ENCODE measurements at places on chromosomes 1 and 21.

DNA sequence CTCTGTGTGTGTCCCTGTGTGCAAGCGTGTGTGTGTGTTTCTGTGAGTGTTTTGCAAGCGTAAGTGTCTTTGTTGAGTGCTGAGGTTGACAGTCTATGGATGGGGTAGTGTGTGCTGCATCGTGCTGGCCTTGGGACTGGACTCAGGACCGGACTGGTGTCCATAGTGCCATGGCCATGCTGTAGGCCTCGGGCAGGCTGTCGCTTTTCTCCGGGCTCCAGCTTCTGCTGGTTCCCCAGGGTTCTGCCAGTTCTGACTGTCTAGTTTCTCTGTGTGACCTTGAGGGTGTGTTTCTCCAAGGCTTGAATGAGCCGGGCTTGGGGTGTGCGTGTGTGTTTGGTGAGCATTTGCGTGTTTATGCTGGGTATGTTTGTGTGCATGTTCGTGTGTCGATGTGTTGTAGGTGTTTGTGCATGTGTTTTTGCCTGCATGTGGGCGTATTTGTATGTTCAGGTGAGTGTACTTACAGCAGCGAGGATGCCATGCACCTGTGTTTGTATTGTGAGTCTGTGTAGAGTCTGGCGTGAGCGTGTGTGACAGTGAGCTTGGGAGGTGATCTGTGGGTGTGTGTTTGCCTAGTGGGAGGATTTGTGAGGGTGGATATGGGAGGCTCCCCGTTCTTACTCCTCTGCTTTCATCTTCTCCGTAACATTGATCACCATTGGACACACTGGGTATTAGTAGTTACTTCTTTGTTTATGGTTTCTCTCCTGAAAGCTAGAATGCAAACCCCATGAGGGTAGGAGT is 51.7 kb upstream of the POU3F1 start:
- no peak for DNase-seq

- DNase-seq: no peak
Observed at GRCh38 chr1:247998811-247999210, 14.6 kb upstream of the OR2L5 start.

DNA sequence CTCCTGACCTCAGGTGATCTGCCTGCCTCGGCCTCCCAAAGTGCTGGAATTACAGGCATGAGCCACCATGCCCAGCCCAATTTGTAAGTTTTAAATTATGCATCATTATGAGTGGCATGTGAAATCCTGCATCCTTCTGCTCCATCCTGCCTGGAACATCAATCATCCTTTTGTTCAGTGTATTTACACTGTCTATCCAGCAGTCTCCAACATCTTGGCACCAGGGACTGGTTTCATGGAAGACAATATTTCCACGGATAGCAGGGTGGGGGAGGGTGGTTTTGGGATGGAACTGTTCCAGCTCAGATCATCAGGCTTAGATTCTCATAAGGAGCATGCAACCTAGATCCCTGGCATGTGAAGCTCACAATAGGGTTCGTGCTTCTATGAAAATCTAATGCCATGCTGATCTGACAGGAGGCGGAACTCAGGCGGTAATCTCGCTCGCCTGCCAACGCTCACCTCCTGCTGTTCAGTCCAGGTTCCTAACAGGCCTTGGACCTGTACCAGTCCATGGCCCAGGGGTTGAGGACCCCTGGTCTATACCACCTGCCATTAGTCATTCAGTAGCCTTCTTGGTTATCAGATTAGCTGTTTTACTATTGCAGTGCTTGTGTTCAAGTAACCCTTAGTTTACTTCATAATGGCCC is 22.2 kb upstream of the TCEA3 start:
- no peak for DNase-seq

- no peak for DNase-seq
Observed at GRCh38 chr1:246394121-246394520, 113.0 kb downstream of the SMYD3 start.

DNA sequence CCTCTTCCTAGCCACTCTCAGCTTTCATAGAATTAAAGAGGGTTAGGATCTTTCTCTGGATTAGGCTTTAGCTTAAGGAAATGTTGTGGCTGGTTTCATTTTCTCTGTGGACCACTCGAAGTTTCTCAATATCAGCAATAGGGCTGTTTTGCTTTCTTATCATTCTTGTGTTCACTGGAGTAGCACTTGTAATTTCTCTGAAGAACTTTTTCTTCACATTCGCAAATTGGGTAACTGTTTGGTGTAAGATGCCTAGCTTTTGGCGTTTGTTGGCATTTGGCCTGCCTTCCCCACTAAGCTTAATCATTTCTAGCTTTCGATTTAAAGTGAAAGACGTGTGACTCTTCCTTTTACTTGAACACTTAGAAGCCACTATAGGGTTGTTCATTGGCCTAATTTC is 210.8 kb upstream of the PROX1 start:
- DNase-seq: no peak

GRCh38 chr21:32900814-32901213 is 124.9 kb upstream of the OLIG2 start:
- DNase-seq: no peak

DNA sequence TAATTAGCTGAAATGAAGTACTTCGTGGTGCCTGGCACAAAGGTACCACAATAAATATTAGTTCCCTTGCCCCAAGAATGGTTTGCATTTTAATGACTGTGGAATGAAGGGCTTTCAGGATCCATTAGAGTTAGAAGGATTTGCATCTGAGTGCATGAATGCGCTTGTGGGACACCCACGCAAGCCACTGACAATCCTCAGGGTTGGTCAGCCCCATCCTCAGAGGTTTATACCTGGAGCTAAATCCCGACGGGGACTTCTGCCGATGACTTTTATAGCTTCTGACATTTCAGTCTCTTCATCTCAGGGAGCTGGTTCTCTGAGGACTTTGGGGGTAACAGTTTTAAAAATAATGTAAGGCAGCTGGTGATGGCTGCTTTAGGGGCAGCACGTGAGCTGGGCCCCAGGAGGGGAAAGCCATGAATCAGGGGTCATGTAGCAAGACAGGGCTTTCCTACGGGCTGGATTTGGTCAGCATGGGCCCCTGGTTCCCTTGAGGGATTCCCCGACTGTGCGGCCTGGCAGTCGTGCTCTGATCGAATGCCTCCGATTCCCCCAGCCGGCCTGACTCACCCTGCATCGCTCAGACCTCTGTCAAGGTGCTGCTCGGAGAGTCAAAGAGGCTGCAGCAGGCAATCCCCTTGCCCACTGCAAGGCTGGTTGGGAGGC is 20.8 kb upstream of the IL10 start:
- DNase-seq: no peak

GRCh38 chr21:45872471-45872870 is 109.1 kb upstream of the COL6A1 start:
- no peak for DNase-seq

- no peak for DNase-seq
Observed at GRCh38 chr1:116999596-116999995, 2.0 kb upstream of the CD101 start.

DNA sequence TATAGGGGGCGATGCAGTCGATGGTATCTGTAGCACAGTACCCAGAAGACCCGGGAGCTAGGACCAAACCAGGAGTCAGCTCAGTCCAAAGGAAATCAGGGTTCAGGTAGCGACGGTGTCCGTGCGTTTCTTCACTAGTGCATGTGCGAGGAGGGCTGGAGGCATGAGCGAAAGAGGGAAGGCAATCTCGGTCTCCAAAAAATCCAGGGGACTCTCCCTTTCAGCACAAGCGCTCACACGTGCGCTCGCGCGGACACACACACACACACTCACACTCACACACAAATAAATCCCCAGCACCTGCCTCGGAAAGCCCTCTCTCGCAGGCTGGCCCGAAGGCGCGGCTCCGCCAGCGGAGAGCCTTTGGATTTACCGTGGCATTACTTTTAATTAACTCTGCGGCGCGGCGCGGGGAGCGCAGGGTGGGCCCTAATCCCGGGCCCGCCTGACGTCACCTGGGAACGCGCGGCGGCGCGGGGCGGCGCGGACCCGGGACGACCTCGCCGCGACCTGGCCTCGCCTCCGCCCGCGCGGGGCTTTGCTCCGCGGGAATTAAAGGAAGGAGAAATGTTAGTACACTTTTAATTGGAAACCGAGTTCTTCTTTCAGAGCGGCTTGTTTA is 121.2 kb downstream of the LMX1A start:
- DNase-seq: no peak

GRCh38 chr1:9892563-9893528 is 17.2 kb downstream of the CTNNBIP1 start:
- DNase-seq: no peak

DNA sequence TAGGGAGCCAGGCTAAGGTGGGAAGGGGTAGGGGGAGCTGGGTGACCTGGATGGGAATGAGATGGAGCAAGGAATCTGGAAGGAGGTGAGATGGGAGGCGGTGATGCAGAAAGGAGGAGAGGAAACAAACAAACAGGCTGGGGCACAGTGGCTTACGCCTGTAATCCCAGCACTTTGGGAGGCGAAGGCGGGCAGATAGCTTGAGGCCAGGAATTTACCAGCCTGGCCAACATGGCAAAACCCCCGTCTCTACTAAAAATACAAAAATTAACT is 10.8 kb downstream of the CRABP2 start:
- no peak for DNase-seq

- no peak for DNase-seq
Observed at GRCh38 chr1:221987860-221988520, 246.1 kb upstream of the DUSP10 start.

DNA sequence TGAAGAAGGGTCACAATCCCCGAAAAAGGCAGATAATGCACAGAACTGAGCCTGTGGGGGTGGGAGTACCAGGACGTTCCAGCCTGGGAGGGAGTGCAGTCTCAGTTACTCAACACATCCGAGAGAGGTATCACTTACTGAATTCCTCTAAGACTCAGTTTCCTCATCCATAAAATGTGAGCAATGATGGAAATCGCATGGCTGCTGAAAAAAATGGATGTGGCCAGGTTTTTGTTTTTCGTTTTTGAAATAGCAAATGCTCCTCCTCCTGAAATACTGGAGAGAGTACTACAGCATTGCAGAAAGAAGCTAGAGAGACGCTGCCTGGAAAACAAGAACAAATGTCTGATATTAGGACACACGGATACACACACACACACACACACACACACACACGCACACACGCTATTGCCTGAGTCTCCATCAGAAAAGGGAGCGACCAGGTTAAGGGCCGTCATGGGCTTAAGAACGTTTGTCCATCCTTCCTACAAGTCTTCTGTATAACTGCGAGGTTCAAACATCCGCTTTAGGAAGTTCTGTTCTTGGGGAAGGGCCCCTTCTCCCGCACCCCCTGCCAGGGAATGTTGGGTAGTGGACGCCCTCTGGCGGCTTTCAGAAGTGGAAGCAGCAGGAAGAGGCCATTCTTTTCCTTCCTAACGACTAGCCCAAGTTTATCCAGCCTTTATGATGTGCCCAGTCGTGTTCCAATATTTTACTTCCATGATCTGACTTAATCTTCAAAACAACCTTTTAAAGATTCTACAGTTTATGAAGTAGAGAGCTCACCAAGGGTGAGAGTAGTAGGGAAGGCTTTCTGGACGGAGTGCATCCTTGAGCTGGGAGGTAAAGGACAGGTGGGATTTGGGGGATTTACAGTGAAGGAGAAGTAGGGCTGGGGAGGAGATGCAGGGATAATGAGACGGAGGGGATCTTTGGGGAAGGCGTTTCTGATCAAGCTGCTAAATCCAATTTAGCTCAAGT is 699 bp upstream of the NES start:
- DNase-seq: no peak

GRCh38 chr1:167934426-167935215 is 1.9 kb upstream of the DCAF6 start:
- no peak for DNase-seq
